ENCODE measurements at places on chromosomes 13 and 19. TPM values are rescaled to one million over a fixed set of nuclear protein-coding genes. Genes with fewer than 3 reads are reported as not detected.

Gene PRR22
- total RNA-seq = 1.0 TPM

Gene RTBDN
- 3.3 TPM for total RNA-seq

Gene ZNF575
- total RNA-seq = not detected

Gene CDX2
- not detected for total RNA-seq

Gene SHC2
- 4.6 TPM for total RNA-seq

Gene PALM
- 26.1 TPM for total RNA-seq

Gene ZNF565
- 2.4 TPM for total RNA-seq
